ENCODE measurements at places on chromosomes 1 and 21. TPM values are rescaled to one million over a fixed set of nuclear protein-coding genes. Genes with fewer than 3 reads are reported as not detected.

Gene TSPAN1
- not detected for polyA plus RNA-seq

Gene NBPF20
- polyA plus RNA-seq = 0.41 TPM

Gene CCDC17
- polyA plus RNA-seq = 0.60 TPM

Gene CAMSAP2
- 0.06 TPM for polyA plus RNA-seq

Gene ST6GALNAC3
- 0.99 TPM for polyA plus RNA-seq

Gene AGPAT3
- 8.8 TPM for polyA plus RNA-seq

Gene LRRC38
- not detected for polyA plus RNA-seq

Gene LCE6A
- polyA plus RNA-seq = not detected

Gene FTCD
- not detected for polyA plus RNA-seq

Gene ABCG1
- 11.6 TPM for polyA plus RNA-seq

Gene EXO1
- polyA plus RNA-seq = 0.29 TPM

Gene GRHL3
- not detected for polyA plus RNA-seq

Gene LHX4
- 0.25 TPM for polyA plus RNA-seq

Gene CYP4B1
- polyA plus RNA-seq = not detected

Measured in IgD-negative memory B cell (primary cell).